Stimulated activated CD4-positive, alpha-beta T cell treated with anti-CD3 and anti-CD28 coated beads, Interleukin-12 subunit alpha, Interleukin-12 subunit beta, amount 100 ng/mL, for 24 hours (primary cell): ENCODE measurements at places on chromosomes 12 and 14.

DNA sequence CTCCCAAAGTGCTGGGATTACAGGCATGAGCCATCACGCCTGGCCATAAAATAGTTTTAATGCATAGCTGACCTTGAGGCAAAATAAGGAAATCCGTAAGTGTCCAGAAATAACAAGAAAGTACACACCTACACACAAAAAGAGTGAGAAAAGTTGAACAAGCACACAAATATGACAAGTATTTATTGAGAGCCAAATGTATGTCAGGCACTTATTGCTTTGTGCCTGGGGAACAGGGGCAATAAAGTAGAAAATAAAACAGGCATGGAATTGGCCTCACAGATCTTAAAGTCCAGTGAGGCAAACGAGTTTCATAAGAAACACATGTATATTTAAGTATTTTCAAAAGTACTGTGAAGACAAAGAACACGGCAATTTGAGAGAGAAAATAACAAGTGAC is 103.7 kb downstream of the ERGIC2 start:
- no peak for DNase-seq

DNA sequence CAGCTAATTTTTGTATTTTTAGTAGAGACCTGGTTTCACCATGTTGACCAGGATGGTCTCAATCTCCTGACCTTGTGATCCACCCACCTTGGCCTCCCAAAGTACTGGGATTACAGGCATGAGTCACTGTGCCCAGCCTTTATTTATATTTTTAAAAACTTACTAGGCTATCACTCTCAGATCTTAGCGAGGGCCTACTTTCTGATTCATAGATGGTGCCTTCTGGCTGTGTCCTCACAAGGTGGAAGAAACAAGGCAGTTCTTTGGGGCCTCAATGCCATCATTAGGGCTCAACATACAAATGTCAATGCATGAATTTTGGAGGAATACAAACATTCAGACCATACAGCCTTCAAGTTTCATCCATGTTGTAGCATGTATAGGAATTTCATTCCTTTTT is 2.4 kb upstream of the DGLUCY start:
- no peak for DNase-seq

GRCh38 chr14:51395361-51395849 is 155.4 kb downstream of the TMX1 start:
- no peak for DNase-seq

- DNase-seq = no peak
Observed at GRCh38 chr14:52312931-52313355, 1.2 kb upstream of the PTGER2 start.

GRCh38 chr12:51281202-51281924 is 11.1 kb upstream of the SMAGP start:
- no peak for DNase-seq

DNA sequence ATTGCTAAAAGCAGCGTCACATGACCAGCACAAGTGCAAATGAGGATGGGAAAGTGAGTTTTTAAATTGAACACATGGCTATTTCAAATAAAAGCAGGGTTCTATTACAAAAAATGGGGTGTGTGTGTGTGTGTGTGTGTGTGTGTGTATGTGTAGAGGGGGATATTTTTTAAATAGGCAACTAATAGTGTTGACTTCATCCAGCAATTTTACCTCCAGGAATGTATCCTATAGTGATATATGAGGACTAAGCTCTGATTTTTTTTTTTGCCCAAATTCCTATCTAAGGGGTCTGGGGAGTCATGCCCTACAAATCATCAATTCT is 78.9 kb upstream of the AMN1 start:
- DNase-seq = no peak

DNA sequence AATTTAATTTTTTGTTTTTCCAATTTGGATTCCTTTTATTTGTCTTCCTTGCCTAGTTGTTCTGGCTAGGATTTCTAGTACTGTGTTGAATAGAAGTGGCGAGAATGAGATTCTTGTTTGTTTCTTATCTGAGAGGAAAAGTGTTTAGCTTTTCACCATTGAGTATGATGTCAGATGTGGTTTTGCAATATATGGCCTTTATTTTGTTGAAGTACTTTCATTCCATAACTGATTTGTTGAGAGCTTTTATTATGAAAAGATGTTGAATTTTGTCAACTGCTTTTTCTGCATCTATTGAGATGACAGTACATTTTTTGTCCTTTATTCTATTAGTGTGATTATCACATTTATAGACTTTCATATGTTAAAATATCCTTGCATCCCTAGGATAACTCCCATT is 462.0 kb downstream of the CCDC91 start:
- no peak for DNase-seq

DNA sequence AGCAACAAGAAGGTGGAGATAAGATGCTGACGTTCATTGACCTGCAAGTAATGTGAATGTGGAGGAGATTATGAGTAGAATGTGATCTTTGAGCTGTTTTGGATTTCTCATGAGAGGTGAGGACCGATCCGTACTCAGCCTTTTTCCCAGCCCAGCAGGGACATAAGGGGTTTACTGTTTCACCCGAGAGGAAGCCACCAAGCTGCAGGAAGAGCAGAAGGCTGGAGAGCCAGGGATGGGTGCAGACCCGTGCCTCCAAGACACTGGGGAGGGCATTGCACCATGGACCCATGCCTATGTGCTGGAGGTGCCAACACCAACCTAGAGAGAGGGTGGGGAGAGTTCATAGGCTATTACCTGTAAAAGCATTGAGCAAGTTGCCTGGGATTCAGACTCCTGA is 206.0 kb upstream of the DIO3 start:
- no peak for DNase-seq

DNA sequence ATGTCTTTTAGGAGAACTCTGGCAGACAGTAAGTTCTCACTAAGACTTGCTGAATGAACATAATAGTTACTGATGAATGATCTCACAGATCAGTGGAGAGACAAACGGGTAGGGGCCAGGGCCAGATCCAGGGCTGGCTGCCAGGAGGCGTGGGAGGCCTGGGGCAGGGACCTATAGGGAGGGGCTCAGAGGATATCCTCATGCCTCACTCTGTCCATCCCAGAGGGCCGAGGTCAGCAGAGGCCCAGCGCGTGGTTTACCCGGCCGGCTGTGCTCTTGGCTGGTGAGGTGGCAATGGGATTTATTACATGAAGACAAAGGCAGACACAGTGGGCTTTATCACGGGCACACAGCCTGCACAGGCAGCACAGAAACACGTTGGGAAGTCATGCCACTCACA is 85.4 kb downstream of the CHGA start:
- no peak for DNase-seq

- DNase-seq = no peak
Observed at GRCh38 chr14:26143057-26143456, 454.8 kb downstream of the NOVA1 start.

DNA sequence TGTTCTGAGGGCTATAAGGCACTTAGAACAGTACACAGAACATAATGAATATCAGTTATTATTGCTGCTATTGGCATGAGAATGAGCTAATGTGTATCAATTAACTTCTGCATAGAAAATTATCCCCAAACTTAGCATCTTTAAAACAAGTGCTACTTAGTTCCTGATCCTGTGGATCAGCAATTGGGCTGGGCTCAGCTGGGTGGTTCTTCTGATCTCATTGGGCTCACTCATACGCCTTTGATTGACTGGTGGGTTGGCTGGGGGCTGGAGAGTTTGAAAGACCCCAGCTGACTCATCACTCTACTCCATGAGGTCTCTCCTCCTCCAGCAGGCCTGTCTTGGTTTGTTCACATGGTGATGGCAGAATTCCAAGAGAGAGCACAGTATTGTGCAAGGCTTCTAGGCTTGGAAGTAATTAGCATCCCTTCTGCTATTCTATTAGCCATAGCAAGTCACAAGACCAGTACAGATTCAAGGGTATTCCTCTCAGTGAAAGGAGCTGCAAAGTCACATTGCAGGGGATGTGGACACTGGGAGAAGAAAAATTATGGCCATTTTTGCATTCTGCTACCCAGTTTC is 27.2 kb upstream of the HSPB8 start:
- DNase-seq = no peak

DNA sequence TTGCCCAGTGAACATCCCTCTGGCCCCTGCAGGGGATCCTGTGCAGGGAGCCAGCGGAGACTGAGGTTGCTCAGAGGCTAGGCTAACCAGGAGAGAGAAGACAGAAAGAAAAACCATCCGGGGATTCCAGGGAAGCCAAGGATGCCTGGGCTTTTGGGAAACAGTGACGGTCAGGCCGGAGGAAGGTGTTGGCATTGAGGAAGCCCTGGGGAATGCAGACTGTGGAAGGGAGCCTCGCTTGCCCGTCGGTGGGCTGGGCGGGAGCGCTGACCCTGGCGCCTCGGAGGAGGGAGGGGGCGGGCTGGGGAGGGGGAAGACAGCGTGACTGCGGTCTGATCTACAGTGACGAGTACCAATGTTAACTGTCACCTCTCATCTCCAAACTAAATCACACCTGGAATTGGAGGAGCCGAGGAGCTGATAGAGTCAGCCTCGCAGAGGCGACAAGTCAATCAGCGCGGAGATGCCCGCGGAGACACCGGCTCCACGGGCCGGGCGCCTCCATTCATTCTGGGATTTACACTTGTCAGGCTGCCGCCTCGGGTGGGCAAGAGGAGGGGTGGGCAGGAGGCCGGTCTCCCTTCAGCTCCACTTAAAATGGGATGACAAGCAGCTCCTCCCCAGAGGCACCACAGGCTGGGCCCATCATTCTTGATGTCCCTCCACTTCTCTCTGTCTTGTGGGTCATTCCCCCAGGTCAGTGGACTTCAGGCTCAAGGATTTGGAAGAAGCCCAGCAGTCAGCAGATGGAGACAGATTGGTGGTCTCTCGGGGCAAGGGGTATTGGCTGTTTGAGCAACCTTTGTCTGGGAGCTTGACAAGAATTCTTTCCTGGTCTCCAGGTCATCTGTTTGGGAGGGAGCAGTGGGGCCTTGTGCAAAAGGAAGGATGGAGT is 20.4 kb upstream of the GPATCH2L start:
- DNase-seq = no peak

DNA sequence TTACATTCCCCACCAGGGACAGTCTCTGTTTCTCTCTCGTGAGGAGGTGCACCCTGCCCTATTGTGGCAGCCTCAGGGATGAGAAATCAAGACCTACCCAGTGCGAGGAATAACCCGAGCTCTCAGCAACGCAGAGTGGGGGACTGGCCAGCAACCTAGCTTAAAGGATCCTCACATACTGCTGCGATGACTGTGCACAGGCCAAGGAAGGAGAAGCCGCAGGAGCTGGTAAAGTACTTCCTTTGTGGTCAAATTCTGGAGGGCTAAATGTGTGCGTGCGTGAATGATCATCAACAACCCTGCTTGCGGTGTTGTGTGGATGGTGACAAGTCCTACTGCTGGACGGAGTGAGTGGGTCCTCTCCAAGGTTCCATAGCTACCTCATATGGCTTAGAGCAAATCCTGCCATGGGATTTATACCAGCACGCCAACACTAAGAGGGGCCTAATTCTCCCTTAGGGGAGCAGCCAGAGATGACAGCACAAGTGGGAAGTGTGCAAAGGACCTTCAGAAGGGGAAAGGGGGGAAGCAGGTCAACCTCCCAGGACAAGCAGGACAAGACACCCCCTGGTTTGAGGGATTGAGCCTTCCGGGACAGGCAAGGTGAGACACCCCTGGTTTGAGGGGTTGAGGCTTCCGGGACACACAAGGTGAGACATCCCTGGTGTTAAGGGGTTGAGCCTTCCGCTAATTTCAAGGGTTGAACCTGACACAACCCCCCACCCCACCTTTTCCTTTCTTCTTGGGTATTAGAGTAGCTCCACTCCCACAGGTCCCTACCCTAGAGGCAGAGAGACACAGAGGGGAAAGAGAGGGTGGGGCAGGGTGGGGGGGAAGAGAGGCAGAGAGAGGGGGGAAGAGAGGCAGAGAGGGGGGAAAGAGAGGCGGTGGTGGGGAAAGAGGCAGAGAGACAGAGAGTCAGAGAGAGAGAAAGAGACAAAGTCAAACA is 58.8 kb upstream of the AP4S1 start:
- DNase-seq = no peak

- DNase-seq = no peak
Observed at GRCh38 chr12:101663298-101663697, 34.1 kb upstream of the CHPT1 start.
